HL-60 (cell line): ENCODE measurements at places on chromosomes 4 and X.

DNA sequence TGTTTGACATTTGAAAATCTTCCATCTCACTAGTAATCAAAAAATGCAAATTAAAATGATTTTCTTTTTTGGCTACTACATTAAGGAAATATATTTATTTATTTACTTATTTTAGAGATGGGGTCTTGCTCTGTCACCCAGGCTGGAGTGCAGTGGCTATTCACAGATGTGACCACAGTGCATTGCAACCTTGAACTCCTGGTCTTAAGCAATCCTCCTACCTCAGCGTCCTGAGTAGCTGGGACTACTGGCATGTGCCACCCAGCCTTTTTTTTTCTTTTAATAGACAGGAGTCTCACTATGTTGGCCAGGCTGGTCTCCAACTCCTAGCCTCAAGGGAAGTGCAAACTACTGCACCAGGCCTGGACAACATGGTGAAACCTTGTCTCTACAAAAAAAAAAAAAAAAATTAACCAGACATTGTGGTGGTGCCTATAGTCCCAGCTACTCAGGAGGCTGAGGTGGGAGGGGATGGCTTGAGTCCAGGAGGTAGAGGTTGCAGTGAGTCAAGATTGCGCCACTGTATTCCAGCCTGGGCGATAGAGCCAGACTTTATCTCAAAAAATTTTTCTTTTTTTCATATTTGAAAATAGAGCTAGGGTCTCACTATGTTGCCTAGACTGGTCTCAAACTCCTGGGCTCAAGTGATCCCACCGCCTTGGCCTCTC, 4.4 kb upstream of the SMIM14 start:
- DNase-seq = peak; percentile 4

DNA sequence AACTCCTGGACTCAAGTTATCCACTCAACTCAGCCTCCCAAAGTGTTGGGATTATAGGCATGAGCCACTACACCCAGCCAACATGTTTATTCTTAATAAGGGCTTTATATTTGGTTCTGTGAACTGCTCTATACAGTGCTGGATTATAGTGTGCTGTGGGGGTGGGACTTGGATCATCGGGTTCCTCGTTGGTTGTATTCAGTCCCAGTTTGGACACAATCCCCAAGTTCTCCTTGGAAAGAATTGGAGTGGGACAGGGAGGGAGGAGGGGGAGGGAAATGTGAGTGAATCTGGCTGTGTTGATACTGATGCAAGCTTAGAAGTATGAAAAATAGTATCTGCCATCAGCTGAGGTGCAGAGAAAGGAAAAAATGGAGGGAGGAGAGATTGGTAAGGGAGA, 121.3 kb downstream of the KIT start:
- no peak for DNase-seq

- DNase-seq = no peak
These were observed 249.2 kb downstream of the TENM3 start for GRCh38 chr4:182492423-182492822.

- DNase-seq = no peak
These were observed 293.2 kb upstream of the EMCN start for GRCh38 chr4:100811046-100811445.

DNA sequence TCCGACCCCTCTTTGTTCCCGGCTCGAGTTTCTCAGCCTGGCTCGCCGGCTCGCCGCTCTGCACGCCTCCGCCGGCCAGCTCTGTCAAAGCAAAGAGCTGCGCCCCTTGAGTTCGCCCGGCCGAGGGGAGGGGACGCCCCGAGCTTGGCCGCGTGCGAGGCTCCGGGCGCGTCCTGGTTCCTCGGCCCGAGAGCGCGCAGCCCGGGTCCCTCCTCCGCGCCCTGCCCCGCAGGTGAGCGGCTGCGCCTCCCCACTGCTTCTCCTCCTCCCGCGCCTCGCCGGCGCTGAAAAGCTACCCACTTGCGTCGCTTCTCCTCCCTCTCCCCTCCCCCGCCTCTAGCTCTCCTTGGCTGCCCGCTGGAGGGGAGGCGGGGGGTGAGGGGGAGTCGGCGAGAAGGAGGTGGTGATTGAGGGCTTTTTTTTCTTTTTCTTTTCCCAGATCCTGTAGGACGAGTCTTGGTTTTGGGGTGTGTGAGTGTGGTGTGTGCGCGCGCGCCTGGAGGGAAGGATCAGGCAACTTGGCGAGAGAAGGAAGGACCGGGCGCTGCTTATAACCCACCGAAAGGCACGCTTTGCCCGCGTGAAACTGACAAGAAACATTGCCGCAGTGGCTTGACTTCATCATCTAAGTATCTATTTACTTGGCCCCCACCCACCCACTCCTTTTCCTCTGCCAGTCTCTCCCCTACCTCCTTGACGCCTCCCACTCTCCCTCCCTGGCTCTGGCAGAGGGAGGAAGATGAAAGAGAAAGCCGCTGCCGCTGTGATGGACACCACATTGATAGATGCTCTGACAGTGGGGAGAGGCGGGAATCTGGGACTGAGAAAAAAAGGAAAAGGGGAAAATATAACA, at the start of gene LEF1:
TSS of gene LEF1 (minus strand) at position 262 of the 853 bp plus-strand sequence. CDS start 1,165 bp downstream, outside the sequence.
- DNase-seq = no peak

DNA sequence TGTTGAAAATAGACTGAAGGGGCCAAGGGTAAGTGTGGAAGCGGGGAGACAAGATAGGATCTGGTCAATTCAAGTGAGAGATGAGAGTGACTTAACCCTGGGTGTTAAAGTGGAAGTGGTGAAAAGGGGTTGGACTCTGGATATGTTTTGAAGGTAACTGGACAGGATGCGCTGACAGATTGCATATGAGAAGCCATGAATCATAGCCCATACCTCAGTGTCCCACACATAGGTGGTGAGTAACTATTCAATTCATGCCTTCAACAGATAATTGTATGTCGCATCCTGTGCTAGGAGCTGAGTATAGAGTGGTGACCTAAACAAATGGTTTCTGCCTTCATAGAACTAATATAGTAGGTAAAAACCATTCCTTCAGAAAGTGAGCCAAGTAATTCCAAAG, 76.7 kb downstream of the KLHL34 start:
- DNase-seq = no peak

GRCh38 chrX:42028109-42028508, 104.8 kb upstream of the CASK start:
- DNase-seq = no peak

DNA sequence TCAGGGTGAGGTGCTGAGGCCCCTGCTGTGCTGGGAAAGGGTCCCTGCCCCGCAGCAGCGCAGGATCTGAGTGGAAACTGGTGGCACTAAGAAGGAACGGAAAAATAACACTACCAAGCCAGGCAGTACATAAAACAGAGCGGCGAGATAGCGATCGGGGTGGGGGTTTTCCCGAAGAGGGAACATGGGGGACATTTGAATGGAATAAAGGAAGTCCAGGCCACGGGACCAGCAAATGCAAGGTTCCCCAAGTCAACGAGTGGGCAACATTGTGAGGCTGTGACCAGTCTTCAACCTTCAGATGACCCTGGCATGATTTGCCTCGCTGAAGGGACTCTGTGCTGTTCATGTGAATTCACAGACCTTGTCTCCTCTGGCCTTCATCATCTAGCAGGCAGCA, 13.7 kb downstream of the MSX1 start:
- no peak for DNase-seq
